ENCODE measurements at places on chromosomes 1 and 21.

DNA sequence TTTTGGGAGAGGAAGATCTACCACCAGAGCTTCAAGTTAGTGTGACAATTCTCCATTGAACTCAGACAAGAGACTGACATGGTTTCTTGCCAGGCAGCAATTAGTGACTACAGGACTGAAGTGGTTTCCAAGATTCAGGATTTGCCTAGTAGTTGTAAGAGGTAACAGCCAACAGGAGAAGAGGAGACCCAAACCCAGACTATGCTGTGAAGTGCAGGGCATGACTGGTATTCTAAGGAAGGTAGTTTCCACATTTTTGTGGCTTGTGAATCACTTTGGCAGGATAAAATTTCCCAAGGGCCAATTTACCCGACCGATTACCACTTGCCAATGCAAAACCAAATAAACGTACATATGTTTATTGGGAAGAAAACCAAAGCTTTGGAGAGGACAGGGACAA is 14.7 kb upstream of the RAP1A start:
- DNase-seq = no peak

DNA sequence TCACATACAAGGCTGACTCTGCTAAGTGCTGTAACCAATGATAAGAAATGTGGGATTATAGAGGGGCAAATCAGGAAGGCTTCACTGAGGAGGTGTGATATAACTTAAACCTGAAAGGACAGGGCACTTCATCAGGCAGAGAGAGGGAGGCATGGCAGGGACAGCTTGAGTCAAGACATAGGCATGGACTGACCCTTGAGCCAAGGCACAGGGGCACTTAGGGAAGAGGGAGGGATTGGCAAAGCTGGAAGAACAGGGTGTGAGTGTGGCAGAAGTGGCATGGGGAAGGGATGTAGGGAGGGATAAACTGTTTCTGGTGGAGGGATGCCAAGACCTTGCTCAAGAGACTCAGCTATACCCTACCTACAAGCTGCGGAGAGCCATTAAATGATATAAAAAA is 81.3 kb downstream of the PLXNA2 start:
- DNase-seq = no peak

DNA sequence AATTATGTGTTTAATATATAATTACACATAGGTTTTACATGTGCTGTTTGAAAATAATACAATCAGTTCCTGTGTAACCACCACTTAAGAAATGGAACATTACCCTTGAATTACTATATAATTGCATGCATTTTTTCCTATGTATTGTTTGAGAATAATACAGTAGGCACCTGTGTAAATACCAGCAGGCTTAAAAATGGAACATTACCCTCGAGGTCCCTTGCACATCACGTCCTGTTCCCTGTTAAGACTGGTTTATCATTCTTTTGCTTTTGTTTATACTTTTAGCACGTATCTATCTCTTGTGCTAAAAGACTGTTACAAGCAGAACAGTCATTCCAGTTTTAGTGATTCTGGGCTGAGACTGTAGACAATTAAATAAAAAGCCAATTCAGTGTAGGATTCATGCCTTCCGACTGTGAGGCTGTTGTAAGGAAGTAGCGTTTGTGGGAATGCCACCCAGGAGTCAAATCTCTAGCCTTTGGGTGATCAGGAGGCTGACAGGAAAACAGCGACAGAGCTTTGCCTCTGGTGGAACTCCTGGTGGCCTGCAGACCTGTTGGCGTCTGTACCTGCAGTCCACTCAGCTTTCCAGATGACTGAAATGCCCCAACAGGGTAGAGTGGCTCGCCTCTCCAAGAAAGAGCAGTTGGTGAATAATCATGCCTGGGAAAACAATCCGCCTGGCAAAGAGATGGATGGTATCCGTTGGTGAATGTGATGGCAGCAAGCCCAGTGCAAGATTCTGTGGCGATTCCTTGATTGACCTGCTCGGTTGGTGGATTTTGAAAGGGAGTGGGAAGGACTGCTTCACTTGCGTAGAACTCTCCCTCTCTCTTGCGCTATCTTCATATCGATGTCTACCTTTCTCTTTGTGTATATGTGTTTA is 58.0 kb downstream of the DISC1 start:
- DNase-seq = no peak

DNA sequence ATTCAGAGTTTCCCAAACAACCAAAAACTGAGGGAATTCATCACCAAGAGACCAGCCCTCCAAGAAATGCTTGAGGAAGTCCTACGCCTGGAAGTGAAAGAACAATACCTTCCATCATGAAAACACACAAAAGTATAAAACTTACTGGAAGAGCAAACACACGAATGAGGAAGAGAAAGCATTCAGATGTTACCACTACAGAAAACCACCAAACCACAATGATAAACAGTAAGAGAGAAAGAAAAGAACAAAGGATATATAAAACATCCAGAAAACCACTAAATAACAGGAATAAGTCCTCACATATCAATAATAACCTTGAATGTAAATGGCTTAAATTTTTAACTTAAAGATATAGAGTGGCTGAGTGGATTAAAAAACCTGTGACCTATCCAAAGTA is 58.5 kb upstream of the BCL10 start:
- peak; percentile 45 for DNase-seq

- DNase-seq = no peak
These were observed 94.9 kb downstream of the SPAG17 start for GRCh38 chr1:118090130-118090529.

- no peak for DNase-seq
These were observed 121.4 kb downstream of the TGFBR3 start for GRCh38 chr1:91764471-91765115.

DNA sequence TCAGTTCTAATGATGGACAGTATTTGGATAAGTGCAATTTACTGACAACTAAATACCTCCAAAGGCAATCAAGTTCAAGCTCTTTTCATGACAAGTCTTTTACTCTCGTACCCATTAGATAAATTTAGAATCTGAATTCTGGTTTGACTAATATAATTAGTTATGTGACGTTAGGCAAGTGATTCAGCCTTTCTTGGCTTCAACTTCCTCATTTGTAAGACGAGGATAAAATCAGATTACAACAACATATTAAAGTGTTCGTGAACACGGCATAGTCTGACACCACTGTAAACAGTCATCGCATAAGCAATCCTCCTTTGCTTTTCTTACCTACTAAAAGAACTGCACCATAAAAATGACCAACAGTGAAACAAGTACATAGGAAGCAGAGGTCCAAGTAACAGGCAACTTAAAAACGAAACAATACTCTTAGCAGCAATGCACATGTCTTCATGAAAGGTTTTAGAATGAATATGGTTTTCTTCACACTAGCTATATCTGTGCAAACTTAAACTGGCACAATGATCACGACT is 25.7 kb downstream of the COA6 start:
- peak; percentile 53 for DNase-seq

DNA sequence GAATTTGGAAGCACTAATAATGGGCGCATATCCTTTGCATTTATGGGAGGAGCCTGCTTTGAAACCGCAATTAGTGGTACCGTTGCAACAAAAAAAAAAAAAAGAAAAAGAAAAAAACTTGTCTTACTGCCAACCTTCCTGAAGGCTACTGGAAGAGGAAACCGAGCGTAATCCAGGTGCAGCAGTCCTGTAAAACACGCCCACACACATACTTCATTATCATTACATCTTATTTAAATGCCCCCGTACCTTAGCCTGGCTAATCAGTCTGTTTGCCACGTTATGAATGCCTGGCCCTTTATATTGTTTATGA is 686 bp upstream of the ZNF281 start:
- DNase-seq = no peak

DNA sequence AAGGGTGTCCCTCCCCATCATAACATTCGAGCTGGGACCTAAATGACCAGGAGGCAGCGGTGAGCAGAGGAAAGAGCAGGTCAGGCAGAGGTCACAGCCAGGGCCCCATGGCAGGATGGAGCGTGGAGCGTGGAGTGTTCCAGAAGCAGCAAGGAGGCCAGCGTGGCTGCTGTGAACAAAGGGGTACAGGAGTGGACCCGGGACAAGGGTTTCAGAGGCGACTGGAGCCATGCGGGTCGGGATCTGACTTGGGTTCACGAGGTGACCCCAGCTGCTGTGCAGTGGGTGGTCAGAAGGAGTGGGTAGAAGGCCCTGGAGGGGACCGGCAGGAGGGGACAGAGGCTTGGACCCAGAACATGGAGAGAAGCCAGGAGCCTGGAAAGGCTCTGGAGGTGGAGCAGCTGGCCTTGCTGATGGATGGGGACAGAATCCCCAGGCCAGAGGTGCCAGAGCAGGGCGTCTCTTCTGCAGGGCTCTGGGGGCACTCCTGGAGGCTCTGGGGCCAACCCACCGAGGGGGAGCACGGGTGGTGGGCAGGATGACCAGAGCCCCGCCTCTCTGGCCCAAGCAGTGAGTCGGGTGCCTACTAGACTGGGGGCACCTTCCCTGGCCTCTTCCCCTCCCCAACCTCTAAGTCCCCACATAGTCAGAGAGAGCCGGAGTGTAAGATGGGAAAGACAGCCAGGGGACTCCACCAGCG is 2.3 kb downstream of the CHD5 start:
- DNase-seq = no peak

GRCh38 chr1:71641903-71642302 is 561.1 kb upstream of the ZRANB2 start:
- DNase-seq = no peak

DNA sequence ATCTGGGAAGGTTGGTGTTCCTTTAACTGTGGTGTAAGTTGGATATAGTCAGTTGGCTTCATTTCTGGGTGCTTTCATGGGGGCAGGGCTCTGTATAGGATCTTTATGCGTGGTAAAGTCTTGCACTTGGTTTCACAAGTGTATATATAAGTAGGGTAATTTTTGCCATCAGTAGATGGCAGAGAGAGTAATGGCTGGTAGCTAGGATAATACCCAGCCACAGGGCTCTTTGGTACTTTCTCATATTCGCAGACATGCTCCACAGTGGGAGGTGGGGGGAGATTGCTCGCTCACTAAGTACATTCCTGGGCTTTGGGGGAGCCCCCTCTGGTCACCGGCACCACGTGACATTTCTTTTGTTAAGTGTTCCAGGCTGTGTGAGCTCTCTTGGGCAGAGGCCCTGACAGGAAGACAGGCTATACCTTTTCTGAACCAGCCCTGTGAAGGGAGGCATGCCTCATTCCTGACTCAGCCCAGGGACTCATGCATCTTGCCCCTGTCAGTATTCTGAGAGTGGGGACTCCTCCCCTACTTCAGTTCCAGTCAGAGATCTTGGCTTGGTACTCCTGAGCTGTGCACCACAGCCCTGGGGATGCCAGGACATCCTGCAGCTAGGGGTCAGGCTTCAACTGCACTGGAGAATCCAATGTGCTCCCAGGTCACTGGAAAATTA is 37.6 kb downstream of the FCRL2 start:
- DNase-seq = no peak

DNA sequence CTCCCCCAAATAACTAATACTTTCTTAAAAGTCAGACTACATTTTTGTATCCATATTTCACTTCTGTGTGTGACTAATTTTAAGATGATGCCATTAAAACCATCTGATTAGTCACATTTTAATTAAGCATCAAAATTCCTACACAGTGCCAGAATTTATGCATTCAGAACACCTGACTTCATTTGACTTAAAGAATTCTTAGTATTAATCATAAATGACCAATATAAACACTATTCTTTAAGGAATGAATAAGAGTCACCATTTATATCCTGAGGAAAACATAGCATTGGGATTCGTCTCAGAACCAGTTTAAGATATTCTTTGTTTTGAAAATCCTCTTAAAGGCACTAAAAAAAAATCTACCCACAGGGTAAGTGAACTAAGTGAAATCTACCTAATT is 37.0 kb downstream of the TM2D1 start:
- no peak for DNase-seq

DNA sequence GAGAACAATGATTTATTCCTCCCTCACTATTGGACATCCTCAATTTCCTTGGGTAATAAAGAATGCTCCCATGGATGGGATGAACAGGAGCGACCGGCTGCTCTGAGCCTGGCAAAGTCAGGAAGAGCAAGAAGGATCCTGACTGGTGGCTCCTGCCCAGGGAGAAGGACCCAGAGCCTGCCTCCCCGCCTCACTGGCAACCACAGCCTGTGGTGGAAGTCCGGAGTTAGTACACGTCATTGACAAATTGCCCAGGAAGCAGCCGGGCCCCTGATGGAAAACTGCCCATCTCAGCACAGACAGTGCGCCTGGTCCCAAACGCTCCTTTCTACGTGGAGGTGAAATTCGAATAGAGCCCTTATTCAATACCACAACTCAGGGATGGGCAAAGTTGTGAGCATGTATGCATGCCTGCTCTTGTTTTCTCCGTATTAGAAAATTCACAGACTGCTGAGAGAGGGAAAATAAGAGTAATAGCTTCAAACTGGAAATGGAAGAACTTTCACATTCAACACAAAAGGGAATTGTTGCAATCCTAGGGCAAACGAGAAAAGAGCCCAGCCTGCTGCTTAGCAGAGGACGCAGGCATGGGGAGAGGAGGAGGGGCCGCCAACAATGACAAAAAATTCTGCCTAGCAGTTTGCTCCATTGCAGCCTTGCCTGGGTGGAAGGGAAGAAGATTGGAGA is 397.1 kb upstream of the VAMP3 start:
- no peak for DNase-seq

DNA sequence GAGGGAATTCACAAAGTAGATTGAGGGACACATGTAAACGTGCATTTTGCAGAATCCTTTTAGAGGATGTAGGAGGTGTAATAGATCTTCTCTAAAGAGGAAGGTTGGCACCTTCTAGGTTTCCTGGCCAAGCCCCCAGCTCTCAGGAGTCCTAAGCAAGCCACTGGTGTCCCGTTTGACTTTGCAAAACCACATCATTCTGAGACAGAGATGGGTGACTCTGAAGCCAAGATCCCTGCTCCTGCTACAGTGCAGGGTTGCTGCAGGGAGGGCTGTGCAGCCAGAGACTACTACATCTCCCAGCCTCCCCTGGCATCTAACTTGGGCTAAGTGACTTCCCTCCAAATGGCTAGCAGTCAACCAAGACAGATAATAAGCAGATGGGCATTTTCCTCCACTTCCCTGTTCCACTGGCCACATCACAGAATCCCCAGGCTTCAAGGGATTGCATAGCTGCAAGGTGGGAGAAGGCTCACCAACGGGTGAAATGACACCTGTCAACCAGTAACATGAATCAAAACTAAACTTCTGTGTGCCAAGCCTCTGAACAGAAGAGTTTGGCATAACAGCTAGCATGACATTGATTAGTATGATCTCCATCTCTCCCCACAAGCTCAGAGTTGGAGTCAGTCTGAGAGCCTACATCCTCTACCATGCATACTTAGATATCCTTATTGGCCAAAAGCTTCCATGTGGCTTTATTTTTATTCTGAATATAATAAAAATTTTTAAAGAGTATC is 129.6 kb upstream of the COA6 start:
- DNase-seq = no peak

- no peak for DNase-seq
These were observed 17.5 kb downstream of the TRMT1L start for GRCh38 chr1:185139246-185139645.

DNA sequence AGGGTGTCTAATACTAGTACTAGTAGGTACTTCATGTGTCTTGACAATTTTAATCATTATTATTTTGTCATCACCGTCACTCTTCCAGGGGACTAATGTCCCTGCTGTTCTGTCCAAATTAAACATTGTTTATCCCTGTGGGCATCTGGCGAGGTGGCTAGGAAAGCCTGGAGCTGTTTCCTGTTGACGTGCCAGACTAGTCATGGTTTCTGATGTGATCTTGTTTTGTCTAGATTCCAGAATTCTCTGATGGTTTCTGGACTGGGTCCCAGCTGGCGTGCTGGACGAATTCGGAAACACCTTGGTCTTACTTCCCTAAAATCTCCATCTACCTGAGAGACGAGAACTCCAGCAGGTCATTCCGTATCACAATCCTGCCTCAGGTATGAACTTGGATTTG is 66.1 kb upstream of the FAM3B start:
- DNase-seq = no peak

- no peak for DNase-seq
These were observed 86.8 kb downstream of the PLA2G4A start for GRCh38 chr1:186915555-186915954.

- no peak for DNase-seq
These were observed 595.1 kb upstream of the ZP4 start for GRCh38 chr1:238485912-238486209.
